ENCODE measurements at places on chromosomes 11 and 22.

GRCh38 chr11:74453373-74453975 lies 13.9 kb downstream of the KCNE3 start:
- DNase-seq: no peak

- no peak for DNase-seq
These were observed at the start of gene NPTXR for GRCh38 chr22:38843657-38844314. TSS of gene NPTXR (minus strand) at chr22:38844028.

DNA sequence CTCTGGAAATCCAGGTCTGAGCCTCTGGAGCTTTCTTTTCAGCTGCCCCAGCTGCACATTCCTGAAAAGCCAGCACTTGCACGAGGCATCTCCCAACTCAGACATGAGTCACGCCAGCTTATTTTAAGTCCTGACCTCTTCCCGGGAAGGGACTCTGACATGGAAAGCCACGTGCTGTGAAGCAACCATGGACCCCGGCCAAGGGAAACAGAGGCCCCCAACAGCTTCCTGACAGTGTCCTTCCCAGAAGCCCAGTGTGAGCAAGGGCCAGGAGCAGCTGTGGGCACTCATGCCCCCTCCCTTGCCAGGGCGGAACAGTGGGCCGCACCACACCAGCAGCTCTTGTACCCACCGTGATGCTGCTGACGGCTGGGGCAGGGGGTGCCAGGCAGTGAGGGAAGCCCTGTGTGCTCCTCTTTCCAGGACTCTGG lies 118.8 kb upstream of the CADM1 start:
- peak; percentile 59 for DNase-seq

DNA sequence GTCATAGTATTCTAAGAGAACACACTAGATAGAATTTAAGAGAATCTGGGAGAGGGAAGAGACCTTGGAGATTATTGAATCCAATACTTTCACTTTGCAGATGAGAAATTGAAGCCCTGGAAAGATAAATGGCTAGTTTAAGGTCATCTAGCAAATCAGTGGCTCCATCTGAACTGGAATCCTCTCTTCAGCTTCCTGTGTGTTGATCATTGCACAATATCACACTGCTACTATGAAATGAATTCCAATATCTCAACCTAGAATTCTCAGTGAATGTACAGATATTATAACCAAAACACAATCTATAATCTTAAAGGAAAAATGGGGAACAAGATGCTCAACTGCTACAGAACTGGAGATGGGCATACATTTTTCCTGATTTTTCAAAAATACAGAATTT lies 44.1 kb downstream of the DCUN1D5 start:
- DNase-seq: no peak

- peak; percentile 46 for DNase-seq
These were observed 206.5 kb downstream of the NAV2 start for GRCh38 chr11:19919050-19919561.

DNA sequence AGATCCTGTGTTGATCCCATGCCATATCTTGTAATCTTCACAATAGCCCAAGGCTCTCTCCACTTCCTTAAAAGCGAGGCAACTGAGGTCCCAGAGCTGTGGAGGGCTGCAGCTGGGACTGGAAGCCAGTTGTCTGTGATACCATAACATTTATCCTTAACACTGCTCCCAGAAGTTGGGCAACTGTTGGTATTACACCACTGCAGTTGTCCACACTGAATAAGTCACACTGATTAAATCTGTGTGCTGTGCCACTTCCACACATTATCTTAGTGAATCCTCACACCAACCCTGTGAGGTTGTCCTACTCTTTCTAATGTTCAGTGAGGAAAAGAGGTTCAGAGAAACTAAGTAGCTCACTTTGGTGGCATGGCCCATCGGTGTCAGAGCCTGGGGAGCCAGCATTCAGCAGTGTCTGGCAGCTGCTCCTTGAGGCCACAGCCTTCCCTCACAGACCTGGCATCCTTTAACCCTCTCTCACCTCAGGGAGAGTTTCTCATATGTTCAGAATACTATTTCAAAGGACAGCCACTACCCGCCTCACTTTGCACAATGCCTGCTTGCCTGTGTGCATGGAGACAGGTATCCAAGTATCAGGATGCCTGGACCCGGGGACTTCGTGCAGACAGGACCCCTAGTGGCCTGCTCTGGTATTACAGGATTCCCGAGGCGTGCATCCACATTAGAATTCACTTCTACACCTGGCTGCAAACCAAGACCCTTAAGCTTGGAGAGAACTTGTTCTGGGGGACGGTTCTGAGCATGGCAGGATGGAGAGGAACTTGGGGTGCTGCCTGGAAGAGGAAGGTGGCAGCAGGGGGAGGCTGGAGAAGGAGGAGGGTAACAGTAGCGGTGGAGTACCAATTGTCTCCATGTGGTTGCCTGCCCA lies 221.9 kb upstream of the TBCEL start:
- no peak for DNase-seq

DNA sequence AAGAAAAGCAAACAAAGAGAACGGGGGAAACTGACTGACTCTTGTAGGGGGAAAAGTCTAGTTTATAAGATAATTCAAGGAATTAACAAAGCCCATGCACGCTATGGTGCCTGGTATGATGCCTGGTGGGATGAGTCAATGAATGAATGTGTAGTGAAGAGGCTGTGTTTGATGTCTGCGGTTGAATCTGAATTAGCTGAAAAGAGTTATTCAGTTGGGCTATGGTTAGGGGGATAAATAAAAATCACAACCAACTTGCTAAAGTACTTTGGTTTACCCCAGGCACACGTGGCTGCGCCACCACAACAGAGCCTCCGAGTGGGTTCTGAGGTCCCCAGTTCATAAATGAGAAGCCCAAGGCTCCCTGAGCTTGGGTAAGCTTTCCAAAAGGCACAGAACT lies 369.3 kb upstream of the SYN3 start:
- no peak for DNase-seq

- peak; percentile 13 for DNase-seq
These were observed 22.7 kb upstream of the PICALM start for GRCh38 chr11:86091566-86091965.

DNA sequence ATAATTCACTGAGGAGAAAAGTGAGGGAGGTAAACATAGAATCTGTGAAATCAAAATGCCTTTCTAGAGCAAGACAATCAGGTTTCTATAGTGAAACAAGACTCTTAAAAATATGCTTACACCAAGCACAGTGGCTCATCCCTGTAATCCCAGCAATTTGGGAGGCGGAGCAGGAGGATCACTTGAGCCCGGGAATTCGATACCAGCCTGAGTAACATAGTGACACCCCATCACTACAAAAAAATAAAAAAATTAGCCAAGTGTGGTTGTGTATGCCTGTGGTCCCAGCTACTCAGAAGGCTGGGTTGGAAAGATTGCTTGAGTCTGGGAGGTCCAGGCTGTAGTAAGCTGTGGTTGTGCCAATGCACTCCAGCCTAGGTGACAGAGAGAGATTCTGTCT lies 43.2 kb upstream of the ME3 start:
- no peak for DNase-seq

DNA sequence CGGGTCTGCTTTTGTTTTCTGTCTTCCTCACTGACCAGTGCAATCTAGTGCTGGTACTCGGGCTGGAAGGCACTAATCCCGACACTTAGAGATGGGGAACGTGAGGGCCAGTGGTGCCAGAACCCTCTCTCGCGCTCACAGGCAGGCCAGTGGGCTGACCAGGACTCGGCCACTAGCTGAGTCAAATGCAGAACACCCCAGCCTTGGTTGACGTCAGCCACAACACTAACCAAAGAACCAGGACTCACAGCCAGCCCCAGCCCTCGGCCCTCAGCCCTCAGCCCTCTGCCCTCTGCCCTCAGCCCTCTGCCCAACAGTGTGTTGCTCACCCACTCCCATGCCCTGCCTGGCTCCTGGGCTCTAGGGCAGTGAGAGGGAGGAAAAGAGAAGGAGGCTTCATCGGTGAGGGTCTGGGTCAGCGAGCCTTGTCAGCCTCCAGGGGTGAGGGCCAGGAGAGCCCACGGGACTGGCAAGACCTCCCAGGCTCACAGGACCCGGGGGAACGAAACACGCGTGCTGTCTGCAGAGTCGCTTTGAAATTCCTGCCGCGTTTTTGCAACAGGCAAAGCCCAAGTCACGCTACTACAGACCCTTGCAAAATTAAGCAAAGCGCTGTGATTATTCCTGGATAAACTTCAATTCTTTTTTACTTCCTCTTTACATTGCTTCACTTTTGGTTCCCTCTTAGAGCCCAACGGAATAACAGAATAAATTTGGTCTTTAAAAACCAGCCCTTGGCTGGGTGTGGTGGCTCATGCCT lies 27.5 kb downstream of the KIAA0930 start:
- DNase-seq: peak; percentile 38

GRCh38 chr22:47781427-47782111 lies 1019.1 kb downstream of the TBC1D22A start:
- DNase-seq: no peak

DNA sequence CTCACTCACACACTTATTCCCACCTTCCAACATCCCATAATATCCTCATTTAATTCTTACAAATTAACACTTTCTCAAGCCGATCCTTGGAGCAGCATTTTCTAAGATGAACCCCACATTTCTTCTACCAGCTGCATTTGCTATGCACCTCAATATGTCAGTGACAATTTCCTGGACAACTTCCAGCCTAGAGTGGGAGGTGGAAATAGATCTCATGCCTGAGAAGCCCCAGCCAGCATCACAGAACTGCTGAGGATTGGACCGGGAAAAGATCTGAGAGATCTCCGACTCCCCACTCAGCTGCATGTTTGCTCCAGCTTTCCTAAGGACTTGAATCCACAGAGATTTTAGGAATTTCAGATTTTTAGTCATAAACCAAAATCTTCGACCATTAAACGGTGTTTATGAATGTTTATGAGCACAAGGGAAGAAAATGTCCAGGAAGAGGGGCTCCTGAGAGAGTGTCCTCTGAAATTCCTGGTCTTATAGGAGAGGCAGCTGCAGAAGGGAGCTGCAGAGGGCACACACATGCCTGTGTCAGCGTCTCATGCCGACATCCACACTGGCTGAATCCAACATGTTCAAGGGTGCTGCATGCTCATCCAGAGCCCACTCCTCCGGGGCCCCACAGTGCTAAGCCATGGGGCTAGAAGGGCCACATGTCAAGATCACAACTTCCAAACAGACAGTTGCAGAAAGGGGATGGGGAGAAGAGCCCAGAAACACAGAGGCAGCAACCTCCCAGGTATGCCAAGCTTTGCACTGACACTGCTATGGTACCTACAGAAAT lies 68.6 kb downstream of the MICAL3 start:
- no peak for DNase-seq

- no peak for DNase-seq
These were observed 61.3 kb upstream of the YPEL1 start for GRCh38 chr22:21796863-21797262.

- no peak for DNase-seq
These were observed 24.4 kb upstream of the PSMA1 start for GRCh38 chr11:14544611-14545010.

- no peak for DNase-seq
These were observed 36.1 kb downstream of the PDGFD start for GRCh38 chr11:104127828-104128227.

- DNase-seq: no peak
These were observed 863.6 kb downstream of the FAM181B start for GRCh38 chr11:81870066-81870412.

DNA sequence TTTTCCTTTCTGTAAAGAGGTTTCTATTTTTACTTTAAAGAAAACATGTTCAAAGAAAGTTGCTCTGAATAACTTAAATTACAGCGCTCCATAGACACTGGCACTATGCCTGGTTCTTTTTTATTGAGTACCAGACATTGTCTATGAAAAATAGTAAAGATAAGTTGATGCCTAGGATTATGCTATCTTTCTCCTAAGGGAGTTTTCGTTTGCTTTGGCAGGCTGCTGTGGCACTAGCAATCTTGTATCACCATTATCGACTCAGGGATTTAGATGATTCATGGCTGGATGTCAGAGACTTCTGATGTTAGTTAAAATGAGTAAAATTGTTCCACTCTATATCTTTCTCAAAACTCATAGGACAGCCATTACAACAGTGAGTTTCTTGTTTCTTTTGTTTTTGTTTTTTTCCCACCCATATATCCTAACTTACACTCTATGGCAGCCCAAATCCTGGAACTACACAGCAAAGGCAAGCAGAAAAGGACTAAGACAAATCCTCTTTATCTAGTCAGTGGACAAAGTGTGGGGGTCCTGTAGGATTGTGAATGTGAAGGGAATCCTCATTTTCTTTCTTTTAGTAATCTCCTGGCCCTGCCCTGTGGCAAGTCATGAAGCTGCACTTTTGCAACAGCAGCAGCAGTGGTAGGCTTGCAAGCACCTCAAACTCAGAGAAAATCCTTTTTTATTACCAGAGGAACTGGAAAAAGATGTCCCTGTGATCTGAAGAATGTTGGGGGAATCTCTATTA lies 20.7 kb downstream of the SLN start:
- no peak for DNase-seq

DNA sequence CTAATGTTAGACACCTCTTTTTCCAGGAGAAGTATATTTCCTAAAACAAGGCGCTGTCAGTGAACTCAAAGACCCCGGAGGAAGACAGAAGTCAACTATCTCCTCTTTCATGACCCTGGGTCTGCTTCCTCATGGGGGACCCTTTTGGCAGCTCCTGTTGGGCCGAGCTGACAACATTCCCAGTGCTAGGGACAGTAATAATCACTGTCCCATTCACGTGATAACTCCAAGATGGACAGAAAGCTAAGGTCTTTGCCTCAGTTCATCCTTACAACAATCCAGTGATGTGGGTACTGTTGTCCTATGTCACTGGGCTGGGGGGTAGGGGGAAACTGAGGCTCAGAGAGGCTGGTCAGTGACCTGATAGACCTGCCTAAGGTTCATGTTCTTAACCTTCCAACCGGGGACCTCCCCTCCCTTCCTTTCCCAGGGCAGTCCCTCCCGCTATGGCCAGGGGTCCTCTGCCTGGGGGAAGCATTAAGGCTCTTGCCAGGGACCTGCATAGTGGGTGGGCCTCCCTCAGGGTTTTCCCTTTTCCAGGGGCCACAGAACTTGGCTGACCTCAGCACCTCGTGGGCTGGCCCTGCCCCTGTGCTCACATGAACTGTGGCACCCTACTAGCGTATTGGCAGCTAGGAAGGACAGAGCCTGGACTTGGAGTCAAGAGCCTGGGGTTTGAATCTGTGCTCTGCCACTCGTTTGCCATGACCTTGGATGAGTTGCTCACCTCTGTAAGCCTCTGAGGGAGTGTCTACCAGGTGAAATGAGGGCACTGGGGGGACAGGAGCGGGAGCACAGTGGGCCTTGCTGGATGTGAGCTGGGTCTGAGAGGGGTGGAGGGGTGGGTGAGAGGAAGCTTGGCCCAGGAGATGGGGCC lies 53.6 kb downstream of the LRRC32 start:
- no peak for DNase-seq

- no peak for DNase-seq
These were observed 360.8 kb downstream of the TBC1D22A start for GRCh38 chr22:47123006-47123826.

GRCh38 chr22:42080287-42080686 lies 787 bp downstream of the SMDT1 start:
- no peak for DNase-seq

Measured in thoracic aorta (tissue), 2 donors.